Activated CD4-positive, alpha-beta memory T cell treated with anti-CD3 and anti-CD28 coated beads for 36 hours (primary cell): ENCODE measurements at places on chromosomes 2 and 18. TPM values are rescaled to one million over a fixed set of nuclear protein-coding genes. Genes with fewer than 3 reads are reported as not detected.

MAPK4 gene
- total RNA-seq: not detected

PAX8 gene
- 4.1 TPM for total RNA-seq

DNA sequence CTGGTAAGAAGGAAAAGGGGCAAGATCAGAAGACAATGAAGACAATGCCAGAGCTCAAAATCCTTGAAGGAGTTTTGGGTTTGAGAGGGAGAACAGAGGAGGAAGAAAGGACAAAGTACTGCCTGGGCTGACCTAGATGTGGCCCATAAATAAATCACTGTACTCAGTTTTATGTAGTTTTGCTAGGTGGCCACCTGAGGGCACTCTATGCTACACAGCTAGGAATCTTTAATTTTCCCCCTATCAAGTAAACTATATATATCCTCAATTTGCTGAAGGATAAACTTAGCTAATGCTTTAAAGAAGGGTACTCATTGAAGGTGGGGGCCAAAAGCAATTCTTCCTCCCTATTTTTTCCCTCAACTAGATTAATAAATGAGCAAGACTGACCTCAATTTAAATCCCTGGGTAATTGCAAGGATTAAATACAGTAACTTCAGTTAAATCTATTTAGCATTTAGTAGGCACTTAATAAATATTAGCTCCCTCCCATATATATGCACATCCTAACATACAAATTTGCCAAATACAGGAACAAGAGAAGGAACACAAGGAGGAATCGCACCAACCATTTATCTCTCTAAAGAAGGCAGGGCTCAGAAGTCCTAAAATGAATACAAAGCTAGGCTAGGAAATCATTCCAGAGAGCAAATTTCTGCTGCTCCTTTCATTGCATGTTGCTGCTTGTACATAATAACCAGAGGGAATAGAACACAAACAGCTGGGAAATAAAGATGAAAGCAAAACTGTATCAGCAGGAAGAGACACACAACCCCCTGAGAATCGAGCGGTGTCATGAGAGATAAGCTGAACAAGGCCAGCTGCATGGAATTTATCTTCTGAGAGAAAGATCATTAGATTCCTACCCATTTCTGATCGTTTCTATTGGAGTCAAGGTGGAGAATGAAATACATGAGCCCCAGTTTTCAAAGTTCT is 540.1 kb downstream of the NRXN1 start:
- H3K4me3 ChIP-seq: no peak overlapping the region
- H3K36me3 ChIP-seq: no peaks in the 10 kb centered on the region
- peaks cover 18% of the 10 kb centered on the region for H3K4me1 ChIP-seq
- DNase-seq: peak; percentile 12
- no peaks in the 10 kb centered on the region for H3K27me3 ChIP-seq

RUFY4 gene
- 1.8 TPM for total RNA-seq

MRPL19 gene
- total RNA-seq: 64.6 TPM

DNA sequence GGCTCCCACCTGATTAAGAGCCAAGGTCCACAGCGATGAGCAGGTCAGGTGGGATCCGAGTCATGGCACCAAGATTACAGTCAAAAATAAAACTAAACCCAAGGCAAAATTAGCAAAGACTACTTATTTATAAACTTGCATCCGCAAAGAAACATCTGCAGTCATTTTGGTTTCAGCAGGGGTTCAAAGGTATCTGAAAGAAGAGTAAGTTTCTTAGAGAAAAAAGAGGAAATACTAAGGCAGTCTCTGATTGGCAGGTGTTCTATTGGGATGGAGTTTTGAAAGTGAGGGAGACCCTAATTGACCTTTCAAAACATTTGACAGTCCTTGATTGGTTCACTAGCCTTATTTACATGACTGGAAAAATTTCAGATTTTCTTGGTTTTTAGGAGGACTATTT is 11.0 kb upstream of the PLB1 start:
- H3K4me1 ChIP-seq: peaks cover 16% of the 10 kb centered on the region
- no peak overlapping the region for H3K4me3 ChIP-seq
- no peak for DNase-seq

GRCh38 chr2:97706112-97706511 is 7.3 kb upstream of the ZAP70 start:
- H3K4me3 ChIP-seq: no peak overlapping the region
- peaks cover 2% of the 10 kb centered on the region for H3K36me3 ChIP-seq
- no peak for DNase-seq
- no peaks in the 10 kb centered on the region for H3K27me3 ChIP-seq

- DNase-seq: no peak
- H3K4me1 ChIP-seq: no peaks in the 10 kb centered on the region
- H3K36me3 ChIP-seq: no peaks in the 10 kb centered on the region
- H3K27ac ChIP-seq: no peak overlapping the region
- H3K4me3 ChIP-seq: no peak overlapping the region
Measured at GRCh38 chr2:28695245-28695647, 56.4 kb upstream of the PPP1CB start.

GRCh38 chr2:145290986-145291385 is 771.1 kb upstream of the ZEB2 start:
- no peaks in the 10 kb centered on the region for H3K36me3 ChIP-seq
- no peak overlapping the region for H3K4me3 ChIP-seq
- no peaks in the 10 kb centered on the region for H3K27me3 ChIP-seq

DNA sequence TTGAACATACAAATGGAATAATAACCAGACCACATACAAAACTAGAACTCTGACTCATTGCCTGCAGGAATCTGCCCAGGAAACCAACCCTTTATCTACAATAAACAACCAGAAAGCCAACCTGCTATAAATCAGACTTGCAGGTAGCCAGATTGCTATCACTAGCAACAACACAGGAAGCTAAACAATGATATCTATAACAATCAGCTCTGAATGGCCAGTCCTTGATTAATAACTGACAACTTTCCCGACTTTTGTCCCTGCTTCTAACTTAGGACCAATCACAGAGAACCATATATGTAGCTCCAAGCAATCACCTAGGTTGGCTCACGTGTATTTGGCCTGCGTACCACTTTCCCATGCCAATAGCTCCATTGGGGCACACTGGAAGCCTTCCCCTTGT is 470.8 kb downstream of the RIT2 start:
- no peaks in the 10 kb centered on the region for H3K4me1 ChIP-seq
- H3K36me3 ChIP-seq: no peaks in the 10 kb centered on the region
- H3K4me3 ChIP-seq: no peak overlapping the region
- H3K27ac ChIP-seq: no peak overlapping the region
- no peaks in the 10 kb centered on the region for H3K27me3 ChIP-seq

- no peak for DNase-seq
- no peaks in the 10 kb centered on the region for H3K4me1 ChIP-seq
- H3K27ac ChIP-seq: no peak overlapping the region
- H3K27me3 ChIP-seq: no peaks in the 10 kb centered on the region
Measured at GRCh38 chr2:154497019-154497418, 201.5 kb upstream of the KCNJ3 start.

DNA sequence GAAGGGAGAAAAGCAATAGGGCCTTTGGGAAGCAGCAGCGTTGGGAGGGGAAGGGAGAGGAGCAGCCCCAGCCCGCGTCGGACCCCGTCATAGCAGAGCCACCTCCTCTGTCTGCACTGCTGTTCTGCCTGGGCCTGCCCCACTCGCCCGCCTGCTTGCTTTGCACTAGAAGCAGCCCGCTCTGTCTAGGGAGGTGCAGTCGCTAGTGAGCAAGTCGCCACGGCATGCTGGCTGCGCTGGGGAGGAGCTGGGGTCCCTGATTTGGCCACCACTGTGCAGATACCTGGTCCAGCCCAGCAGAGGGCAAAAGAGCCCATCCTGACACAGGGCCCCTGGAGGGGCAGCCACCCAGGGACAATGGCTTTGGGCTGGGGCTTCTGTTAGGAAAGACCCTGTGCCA is 8.0 kb upstream of the TMEM214 start:
- peaks cover 10% of the 10 kb centered on the region for H3K4me1 ChIP-seq
- no peak for DNase-seq
- no peaks in the 10 kb centered on the region for H3K27me3 ChIP-seq
- no peak overlapping the region for H3K27ac ChIP-seq
- no peak overlapping the region for H3K4me3 ChIP-seq

HOXD4 gene
- total RNA-seq: not detected

GRCh38 chr2:217436386-217436785 is 566.4 kb downstream of the TNS1 start:
- no peaks in the 10 kb centered on the region for H3K27me3 ChIP-seq
- H3K27ac ChIP-seq: no peak overlapping the region
- no peak overlapping the region for H3K4me3 ChIP-seq
- DNase-seq: no peak
- H3K36me3 ChIP-seq: peaks cover 3% of the 10 kb centered on the region

FNDC4 gene
- 0.38 TPM for total RNA-seq

TMEM37 gene
- total RNA-seq: not detected

AQP12A gene
- total RNA-seq: not detected

GRCh38 chr2:94870440-94871225 is 597 bp upstream of the TEKT4 start:
- H3K4me3 ChIP-seq: no peak overlapping the region
- H3K36me3 ChIP-seq: no peaks in the 10 kb centered on the region
- DNase-seq: peak; percentile 57
- H3K4me1 ChIP-seq: no peaks in the 10 kb centered on the region

GRCh38 chr2:128753321-128753720 is 434.7 kb upstream of the HS6ST1 start:
- no peak overlapping the region for H3K27ac ChIP-seq
- H3K4me3 ChIP-seq: no peak overlapping the region
- no peaks in the 10 kb centered on the region for H3K4me1 ChIP-seq

- peaks cover 22% of the 10 kb centered on the region for H3K4me1 ChIP-seq
- DNase-seq: no peak
- no peaks in the 10 kb centered on the region for H3K27me3 ChIP-seq
- H3K4me3 ChIP-seq: no peak overlapping the region
- H3K27ac ChIP-seq: no peak overlapping the region
Measured at GRCh38 chr2:207565736-207566500, 36.2 kb downstream of the CREB1 start.

- no peak overlapping the region for H3K4me3 ChIP-seq
- H3K27ac ChIP-seq: no peak overlapping the region
- no peaks in the 10 kb centered on the region for H3K36me3 ChIP-seq
- H3K4me1 ChIP-seq: no peaks in the 10 kb centered on the region
Measured at GRCh38 chr18:29874519-29875098, 1167.9 kb downstream of the DSC3 start.

GORASP2 gene
- 64.5 TPM for total RNA-seq

DNA sequence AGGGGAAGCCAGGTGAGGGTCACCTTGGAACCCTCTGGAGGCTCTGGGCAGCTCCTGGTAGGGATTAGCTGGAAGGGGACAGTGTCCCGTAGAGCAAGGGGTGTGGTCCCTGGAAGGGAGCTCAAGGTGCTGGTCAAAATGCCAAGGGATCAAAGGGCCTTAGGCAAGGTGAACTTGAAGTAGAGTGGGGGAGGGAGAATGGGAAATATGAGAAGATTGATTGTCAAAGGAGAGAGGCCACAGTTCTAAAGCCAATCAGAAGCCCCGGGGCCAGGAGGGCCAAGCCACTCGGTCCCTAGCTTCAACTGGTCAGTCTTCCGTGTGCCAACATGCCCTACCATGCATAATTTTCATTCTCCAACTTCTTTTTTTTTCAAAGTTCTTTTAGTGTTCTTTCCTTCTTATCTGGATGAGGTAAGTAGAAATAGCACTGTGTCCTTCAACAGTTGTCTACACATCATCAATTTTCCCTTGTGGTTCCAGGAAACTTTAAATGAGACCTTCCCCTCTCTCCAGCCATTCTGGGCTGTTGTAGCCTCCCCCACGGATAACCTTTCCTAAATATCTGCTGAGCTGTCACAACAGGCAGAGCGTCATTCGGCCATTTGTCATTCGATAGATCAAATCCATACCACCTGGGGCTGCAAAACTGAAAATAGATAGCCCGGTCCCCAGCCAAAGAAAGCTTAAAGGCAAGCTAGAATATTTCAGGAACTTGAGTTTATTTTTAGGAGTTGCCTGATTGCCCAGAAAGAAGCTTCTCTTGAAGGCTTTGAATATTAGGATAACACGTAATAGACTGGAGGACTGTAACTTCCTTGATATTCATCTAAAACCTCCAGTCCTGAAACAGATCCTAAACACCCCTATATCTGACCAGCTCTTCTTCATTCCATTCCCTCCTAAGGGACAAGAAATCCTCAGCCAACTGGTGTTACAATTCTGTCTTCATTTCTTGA is 83.3 kb downstream of the ALPK2 start:
- DNase-seq: no peak
- no peak overlapping the region for H3K4me3 ChIP-seq
- H3K36me3 ChIP-seq: no peaks in the 10 kb centered on the region
- H3K27ac ChIP-seq: peak overlapping the region; percentile 79
- H3K27me3 ChIP-seq: no peaks in the 10 kb centered on the region
- H3K4me1 ChIP-seq: peaks cover 84% of the 10 kb centered on the region

NT5C1B gene
- total RNA-seq: not detected

DNA sequence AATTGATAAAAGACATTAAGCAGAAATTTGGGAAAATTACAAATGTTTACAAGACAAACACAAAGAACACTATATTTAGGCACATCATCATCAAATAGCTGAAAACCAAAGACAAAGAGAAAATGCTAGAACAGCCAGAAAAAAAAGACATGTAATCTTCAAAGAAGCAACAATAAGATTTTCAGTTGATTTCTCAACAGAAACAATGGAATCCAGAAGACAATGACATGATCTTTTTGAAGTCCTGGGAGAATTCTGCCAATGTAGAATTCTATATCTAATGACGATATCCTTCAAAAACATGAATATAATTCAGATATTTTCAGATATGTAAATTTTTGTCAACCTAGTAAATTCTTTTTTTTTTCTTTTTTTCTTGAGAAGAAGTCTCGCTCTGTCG is 179.0 kb downstream of the PTPRM start:
- H3K4me1 ChIP-seq: no peaks in the 10 kb centered on the region
- no peak overlapping the region for H3K27ac ChIP-seq
- no peak for DNase-seq
- H3K36me3 ChIP-seq: no peaks in the 10 kb centered on the region
- no peaks in the 10 kb centered on the region for H3K27me3 ChIP-seq
- no peak overlapping the region for H3K4me3 ChIP-seq

- no peak overlapping the region for H3K27ac ChIP-seq
- H3K36me3 ChIP-seq: no peaks in the 10 kb centered on the region
- no peaks in the 10 kb centered on the region for H3K4me1 ChIP-seq
- H3K27me3 ChIP-seq: no peaks in the 10 kb centered on the region
- DNase-seq: no peak
Measured at GRCh38 chr18:44539926-44540325, 140.8 kb upstream of the SETBP1 start.

DNA sequence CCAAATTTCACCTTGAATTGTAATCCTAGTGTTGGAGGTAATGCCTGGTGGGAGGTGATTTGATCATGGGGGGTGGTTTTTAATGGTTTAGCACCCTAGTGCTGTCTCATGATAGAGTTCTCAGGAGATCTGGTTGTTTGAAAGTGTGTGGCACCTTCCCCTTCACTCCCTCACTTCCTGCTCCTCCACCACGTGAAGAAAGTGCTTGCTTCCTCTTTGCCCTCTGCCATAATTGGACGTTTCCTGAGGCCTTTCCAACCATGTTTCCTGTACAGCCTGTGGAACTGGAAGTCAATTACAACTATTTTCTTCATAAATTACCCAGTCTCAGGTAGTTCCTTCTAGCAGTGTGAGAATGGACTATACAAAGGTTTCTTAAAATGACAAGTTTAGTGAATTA is 251.8 kb upstream of the NETO1 start:
- no peak for DNase-seq
- no peaks in the 10 kb centered on the region for H3K36me3 ChIP-seq
- H3K4me3 ChIP-seq: no peak overlapping the region
- H3K27ac ChIP-seq: no peak overlapping the region
- no peaks in the 10 kb centered on the region for H3K27me3 ChIP-seq
